ENCODE measurements at places on chromosomes 2 and 18.

- DNase-seq = no peak
Measured at GRCh38 chr2:195795879-195796278, 138.9 kb downstream of the SLC39A10 start.

DNA sequence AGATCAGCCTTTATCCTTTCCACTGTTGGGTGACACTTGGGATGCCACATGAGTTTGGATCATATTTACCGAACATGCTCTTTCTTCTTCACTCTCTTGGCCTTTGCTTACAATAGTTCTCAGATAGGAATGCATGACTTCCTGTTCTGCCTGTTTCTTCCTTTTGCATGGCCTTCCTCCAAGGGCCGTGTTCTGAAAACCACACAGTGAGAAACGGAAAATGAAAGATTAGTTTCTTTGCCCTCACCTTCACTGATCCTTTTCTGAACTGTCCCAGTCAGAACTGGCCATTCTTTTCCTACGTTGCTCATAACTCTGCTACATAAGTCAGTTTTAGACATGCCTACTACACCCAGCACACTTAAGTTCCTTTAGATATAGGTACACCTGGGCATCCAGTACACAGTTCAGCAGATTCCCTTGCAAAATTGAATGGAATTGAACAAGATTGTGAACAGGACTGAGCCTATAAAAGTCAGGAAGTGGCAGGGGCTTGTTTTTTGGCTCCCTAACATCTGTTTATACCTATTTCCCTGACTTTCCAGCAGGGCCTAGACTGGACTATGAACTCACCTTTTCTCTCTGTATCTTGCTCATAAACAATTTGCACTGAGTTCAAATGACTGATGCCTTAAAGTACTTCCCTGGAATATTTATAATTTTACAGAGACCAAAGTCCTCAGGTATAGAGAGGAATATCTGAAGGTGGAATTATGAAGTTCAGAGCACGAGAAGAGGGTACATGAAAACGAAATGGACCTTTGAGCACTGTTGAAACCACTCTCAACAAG lies 186.4 kb upstream of the ST6GAL2 start:
- no peak for DNase-seq

- DNase-seq = no peak
Measured at GRCh38 chr2:112762276-112762675, 2.1 kb downstream of the CKAP2L start.

- DNase-seq = no peak
Measured at GRCh38 chr2:222677981-222678380, 6.5 kb downstream of the MOGAT1 start.

GRCh38 chr2:204899983-204900382 lies 354.7 kb downstream of the PARD3B start:
- DNase-seq = no peak

GRCh38 chr2:237471438-237472186 lies 15.4 kb upstream of the MLPH start:
- no peak for DNase-seq

GRCh38 chr18:75309564-75309963 lies 99.0 kb downstream of the TSHZ1 start:
- DNase-seq = no peak

DNA sequence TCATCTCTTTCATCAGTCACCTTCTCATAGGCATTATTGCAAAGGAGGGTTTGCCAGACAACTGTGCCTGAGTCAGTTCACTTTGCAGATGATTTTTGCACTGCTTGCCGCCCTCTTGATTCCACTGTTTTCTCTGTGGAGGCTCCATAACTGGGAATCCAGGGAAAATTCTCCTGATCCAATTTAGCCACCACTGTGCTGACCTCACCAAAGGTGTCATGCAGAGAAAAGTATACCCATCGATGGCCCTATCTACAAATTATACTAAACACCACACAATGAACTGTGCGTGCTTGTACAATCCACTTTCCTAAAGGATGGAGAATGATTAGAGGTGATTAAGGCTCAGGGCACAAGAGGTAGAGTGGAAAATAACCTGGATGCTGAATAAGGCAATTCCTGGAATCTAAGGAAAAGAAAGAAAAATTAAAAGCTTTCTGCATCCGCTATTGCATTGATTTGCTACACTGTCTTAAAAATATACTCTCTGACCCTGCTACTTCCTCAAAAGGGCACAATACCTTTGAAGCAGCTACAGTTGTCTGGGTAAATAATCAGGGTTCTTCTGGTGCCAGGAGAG lies 409.4 kb downstream of the RIT2 start:
- DNase-seq = no peak

DNA sequence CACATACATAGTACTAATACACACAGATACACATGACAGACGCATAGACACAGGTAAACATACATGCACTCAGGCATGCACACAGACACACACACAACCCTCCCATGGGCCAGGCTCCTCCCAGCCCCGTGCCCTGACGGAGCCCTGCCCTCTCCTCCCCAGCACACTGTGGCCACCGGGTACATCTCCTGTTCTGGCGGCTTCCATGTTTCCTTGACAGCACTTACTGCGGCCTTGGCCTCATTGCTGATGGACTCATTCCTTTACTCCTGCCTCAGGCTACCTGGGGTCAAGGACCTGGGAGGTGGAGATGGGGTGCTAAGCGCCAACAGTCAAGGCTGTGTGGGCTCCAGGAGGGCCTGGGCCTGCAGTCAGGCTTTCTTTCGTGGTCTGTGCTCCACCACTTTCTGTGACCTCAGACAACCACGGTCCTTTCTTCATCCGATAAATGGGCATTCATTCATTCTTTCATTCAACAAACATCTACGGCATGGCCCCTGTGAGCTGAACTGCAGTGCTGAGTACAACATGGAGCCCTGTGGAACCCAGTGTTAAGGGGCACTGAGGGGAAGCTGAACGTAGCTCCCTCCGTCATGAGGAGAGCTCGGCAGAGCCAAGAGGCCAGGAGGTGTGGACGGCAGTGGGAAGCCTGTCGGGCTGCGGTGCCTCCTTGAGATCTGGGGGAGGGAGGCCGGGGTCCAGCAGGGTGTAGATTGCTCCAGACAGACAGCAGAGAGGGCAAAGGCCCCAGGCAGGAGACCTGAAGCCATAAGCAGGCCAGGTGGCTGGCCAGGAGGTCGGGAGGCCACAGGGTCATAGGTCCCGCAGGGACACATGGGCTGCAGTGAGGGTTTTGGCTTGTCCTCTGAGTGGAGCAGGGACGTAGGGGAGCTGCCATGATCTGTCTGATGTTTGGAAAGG lies 190.4 kb upstream of the HDAC4 start:
- no peak for DNase-seq

GRCh38 chr2:72894514-72894913 lies 7.3 kb downstream of the SPR start:
- no peak for DNase-seq

DNA sequence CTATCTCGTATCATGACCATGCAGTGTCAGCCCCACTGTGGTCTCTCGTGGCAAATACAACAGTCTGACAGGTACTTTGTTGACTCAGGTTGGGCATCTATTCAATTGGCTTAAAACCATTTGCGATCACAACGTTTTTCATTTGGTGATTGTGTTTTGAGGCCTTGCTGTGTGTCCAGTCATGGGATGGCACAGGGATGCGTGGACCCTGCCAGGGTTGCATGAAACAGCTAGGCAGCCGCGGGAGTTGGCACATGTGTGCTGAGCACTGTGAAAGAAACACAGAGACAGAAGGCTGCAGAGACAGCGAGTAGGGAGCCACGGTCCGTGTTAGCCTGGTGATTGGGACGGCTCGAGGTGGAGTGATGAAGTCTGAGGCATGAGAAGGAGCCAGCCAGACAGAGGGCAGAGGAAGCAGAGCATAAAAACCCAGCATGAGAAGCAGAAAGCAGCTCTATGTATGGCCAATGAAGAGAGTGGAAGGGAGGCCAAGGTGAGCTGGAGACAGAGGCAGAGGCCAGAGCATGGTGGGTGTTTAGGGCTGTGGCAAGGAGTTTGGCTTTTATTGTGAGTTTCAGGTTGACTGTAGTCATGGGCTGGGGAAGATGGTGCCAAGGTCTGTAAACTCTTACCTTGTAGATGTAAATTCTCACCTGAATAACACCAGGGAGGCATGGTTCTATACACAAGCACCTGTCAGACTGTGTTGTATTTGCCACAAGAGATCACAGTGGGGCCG lies 31.8 kb upstream of the IL1R1 start:
- DNase-seq = no peak

DNA sequence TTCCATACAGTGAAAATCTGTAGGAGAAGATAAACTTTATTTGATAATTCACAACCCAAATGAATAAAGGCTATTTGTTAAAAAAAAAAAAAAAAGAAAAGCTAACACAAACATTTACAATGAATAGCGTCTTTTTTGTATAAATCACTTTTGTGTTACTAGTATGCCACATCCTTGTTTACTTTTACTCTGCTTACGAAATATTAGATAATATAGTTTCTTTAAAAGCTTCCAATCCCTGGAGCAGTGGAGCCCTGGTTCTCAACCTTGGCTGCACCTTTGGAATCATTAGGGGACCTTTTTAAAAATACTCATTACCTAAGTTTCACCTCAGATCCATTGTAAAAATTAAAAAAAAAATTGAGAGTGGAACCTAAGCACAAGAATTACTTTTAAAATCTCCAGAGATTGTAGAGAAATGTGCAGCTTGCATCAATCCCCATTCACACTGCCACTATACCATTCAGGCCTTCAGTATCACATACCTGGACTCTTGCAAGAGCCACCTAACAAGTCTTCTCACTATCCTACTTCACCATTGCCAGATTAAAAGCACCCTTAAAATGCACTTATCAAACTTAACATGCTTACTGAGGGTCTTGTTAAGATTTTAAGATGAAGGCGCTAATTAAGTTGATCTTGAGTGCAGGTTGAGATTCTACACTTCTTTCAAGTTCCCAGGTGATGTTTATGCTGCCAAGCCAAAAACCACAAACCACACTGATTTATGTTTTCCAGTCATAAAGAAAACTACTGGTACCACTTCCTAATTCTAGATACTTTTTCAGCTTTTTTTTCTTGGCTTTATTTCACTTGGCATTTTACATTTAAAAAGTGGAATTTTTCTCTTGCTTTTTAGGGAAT lies 59.7 kb upstream of the ZC3H15 start:
- peak; percentile 35 for DNase-seq

GRCh38 chr2:57598551-57598950 lies 448.1 kb upstream of the VRK2 start:
- no peak for DNase-seq

- no peak for DNase-seq
Measured at GRCh38 chr2:70471129-70471528, 82.5 kb downstream of the TGFA start.

GRCh38 chr2:55150834-55151233 lies 81.3 kb downstream of the CLHC1 start:
- no peak for DNase-seq

DNA sequence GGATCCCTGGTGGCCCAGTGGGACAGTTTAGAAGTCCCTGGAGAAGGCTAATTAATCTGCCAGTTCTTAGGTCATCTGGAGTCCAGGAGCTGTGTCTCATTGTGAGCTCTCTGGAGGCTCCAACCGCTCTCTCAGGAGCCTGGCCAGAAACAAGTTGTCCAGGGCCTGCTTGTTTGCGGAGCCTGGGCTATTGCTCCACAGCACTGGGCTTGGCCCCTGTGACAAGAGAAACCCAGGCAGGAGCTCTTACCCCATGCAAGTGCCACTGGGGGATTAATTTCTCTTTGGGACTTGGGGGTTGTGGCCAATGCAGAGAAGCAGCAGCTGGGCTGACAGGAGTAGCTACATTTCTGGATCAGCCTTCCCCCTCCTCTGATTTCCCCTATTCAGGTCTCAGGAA lies 24.5 kb upstream of the TNP1 start:
- no peak for DNase-seq

DNA sequence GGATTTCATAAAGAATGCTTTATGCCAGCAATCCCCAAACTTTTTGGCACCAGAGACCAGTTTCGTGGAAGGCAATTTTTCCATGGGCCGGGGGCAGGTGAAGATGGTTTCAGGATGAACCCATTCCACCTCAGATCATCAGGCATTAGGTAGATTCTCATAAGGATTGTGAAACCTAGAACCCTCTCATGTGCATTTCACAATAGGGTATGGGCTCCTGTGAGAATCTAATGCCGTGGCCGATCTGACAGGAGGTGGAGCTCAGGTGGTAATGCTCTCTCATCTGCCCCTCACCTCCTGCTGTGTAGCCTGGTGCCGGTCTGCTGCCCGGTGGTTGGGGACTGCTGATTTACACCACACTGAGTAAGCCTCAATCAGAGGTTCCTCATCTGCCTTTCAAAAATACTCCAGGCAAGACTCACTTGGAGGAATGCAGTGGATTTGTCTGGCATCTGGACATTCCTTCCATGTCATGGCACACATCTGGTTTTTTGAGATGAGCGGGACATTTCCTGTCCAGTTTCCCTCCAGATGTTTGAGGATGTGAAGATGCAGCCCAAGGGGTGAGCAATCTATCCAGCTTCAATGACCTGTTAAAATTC lies 185.8 kb downstream of the VAPA start:
- no peak for DNase-seq

Measured in DMS79 treated with DMSO at 0.1 percent for 48 hours (cell line).